RPMI8226 (cell line): ENCODE measurements at places on chromosomes 3 and 15.

DNA sequence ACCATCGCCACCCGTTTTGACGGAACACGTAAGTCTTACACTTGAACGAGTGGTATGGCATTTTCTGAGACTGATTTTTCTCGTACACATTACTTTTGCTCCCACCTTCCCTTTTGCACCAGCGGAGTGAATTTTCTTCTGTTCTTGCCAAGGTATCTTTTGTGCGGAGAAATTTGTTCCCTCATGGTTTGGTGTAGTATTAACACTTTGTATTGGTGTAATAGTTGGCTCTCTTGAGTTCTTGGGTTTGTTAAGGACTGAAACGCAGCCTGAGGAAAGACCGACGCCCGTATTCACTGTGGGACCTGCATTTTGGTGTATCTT is 420 bp downstream of the KCNH8 start:
- DNase-seq, result no peak

DNA sequence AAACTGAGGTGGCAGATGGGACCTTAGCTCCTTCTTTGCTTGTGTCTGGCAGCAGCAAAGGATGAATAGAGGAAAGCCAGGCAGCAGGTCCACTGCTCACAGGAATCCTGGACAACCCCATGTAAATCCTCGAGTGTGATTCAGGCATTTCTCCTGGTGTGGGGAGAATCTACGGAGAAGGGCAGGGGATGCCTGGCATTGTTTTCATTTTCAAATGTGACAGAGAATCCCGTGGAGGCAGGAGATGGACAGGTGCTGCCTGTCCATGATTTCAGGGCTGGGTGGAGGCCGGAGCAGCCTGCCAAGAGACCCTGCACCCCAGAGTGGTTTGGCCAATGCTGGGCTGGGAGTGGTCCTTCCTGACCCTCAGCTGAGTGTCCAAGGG is 1.7 kb downstream of the HRH1 start:
- DNase-seq, result no peak

DNA sequence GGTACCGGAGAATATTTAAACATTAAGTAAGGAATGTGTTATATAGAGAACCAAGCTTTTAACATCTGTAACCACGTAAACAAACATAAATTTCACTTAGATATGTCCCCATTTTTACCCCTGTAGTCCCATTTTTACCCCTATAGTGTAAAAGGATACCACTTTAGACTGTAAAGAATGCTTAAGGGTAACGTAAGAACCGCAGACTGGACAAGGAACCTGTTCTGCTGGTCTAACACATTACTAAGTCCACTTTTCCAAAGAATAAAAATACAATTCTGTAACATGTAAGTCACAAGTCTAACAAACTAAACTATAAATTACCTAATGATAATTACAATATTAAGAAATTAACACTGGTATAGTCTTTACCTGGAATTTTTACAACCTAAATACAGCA is 2.9 kb downstream of the SLC12A6 start:
- DNase-seq, result no peak

DNA sequence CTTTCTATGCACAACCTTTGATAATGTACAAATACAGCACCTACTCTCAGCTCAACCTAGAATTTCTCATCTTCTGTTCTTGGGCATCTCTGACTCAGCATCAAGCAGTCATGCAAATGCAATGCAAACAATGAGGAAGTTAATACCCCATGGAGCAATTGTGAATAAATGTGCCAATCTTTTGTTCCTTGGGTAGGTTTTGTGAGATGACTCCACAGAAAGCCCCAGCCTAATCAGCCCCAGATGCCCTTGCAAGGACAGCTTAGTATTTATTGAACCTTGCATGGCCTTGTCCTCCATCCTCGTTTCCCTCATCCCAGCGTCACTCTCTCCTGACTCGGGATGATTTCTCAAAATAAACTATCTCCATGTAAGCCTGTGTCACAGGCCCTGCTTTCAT is 494.7 kb upstream of the NECTIN3 start:
- no peak for DNase-seq

DNA sequence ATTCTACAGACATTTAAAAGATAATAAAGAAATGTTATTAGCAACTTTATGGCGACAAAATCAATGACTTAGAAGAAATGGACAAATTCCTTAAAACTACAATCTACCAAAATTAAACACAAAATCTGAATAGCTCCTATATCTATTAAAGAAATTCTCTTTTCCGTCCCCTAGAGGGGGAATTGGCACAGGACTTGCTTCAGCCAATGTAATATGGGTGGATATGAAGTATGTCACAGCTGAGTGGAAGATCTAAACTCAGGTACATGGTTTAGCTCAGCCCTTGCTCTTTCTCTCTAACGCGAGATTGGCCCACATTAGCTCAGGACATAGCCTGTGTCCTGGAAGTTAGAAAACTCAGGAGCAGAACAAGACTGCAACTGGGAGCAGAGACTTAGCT is 79.3 kb downstream of the DNAH12 start:
- DNase-seq, result no peak

DNA sequence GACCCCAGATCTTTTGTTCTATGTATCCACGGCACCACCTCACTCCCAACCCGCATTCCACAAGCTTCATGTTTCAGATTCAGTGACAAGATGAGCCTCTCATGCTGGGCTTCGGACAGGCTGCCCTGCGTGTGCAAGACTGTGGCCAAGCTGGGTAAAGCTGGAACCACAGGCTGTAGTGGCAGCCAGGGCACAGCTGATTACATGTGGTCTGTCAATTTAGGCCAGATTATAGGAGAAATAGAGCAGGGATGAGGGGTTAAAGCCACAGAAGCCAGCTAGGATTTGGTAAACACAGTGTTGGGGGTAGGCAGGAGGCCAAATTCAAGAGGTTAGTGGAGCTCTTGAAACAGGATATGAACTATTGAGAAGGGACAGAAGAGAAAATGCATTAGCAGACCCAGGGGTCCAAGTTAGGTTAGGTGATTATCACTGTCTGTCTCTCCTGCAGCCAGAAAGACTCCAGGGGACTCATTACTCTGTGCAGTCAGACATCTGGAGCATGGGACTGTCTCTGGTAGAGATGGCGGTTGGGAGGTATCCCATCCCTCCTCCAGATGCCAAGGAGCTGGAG is 12.9 kb downstream of the SNAPC5 start:
- DNase-seq, result no peak

- no peak for DNase-seq
These were observed 44.6 kb upstream of the VILL start for GRCh38 chr3:37945807-37946530.
